Natural killer cell treated with Interleukin-12 subunit alpha and Interleukin-12 subunit beta and Interleukin-15 and Interleukin-18, amount 100 ng/mL, for 72 hours (primary cell): ENCODE measurements at places on chromosomes 11 and 22. TPM values are rescaled to one million over a fixed set of nuclear protein-coding genes. Genes with fewer than 3 reads are reported as not detected.
A peak's percentile ranks its signal among the peaks of the same experiment; 100 is the strongest.

DNA sequence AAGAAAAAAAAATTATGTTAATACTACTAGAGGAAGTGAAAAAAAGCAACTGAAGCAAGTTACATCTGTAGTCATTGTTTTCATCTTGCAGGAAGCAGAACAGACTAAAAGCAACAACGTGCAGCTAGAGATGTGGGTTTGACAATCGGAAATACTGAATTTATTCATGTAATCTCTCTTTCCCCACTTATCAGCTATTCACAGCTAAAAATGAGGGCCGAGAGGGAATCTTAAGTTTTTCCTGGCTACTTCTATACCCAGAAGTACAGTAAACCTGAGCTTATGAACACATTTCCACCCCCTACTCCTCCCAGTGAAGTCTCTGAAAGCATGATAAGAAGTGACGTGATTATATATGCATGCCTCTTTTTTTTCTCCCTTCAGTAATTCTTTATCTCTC lies 116.5 kb downstream of the SPON1 start:
- no peak for DNase-seq

DNA sequence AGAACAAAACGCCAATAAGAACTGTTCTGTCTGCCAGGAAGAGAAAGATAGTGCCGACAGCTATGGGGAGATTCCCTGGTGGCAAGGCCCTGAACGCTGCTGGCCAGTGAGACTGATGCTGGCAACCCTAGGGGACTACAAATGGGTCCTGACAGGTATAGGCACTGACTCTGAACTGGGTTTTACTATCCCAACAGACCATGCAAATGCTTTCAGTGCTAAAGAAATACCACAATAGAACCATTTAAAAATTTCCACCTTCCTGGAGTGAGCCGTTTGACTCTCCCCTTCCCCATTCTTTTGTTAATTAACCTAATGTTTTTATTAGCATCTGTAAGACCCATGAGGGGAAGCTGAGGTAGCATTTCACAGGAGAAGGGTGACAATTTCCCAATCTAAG lies 25.7 kb downstream of the USP28 start:
- DNase-seq, result no peak

DNA sequence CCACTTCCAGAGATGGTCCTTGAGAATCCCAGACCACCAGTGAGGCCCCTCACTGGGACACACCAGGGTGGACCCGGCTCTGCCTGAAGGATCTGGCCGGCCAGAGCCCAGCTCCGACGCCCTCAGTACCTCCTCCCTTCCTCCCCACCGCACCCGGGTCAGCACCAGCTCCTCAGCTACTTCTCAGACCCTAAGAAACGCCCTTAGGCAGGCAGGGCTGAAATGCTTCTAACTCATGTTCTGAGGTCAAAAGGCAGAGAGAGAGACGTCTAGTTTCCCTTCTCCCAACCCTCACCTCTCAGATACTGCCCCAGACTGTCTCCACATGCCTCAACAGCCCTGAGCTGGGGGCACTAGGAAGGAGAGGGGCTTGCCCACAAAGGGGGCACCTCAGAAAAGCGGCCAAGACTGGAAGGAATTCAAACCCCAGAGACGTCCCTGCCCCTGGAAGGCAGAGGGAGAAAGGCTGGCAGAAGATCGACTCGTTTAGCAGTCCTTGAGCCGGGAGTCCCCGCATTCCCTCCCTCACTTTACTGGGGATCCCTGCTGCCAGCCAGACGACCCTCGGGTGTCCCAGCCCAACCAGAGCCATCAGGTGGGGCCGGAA lies 539 bp downstream of the USH1C start:
- no peak for DNase-seq

DNA sequence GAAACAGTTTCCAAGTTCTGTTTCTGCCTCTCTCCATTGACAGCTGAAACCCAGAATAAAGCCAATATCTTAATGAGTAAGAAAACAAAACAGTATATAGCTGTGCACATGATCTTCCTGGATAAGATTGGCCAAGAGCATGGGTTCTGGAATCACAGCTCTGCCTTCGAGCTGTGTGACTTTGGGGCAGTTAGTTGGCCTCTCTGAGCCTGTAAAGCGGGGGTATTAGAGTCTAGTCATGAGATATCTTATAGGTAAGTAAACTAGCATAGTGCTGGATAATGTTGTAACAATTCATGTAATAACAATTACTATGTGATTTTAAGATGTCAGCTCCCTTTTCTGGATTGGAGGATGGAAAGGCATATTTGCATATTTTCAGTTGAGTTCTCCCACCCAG lies 73.5 kb downstream of the TRAF6 start:
- DNase-seq, result no peak

- no peak for DNase-seq
Measured at GRCh38 chr11:86717817-86718501, 45.5 kb upstream of the ME3 start.

- no peak for DNase-seq
Measured at GRCh38 chr11:120563703-120564572, 52.4 kb downstream of the GRIK4 start.

- no peak for DNase-seq
Measured at GRCh38 chr11:115924744-115925567, 420.7 kb upstream of the CADM1 start.

DNA sequence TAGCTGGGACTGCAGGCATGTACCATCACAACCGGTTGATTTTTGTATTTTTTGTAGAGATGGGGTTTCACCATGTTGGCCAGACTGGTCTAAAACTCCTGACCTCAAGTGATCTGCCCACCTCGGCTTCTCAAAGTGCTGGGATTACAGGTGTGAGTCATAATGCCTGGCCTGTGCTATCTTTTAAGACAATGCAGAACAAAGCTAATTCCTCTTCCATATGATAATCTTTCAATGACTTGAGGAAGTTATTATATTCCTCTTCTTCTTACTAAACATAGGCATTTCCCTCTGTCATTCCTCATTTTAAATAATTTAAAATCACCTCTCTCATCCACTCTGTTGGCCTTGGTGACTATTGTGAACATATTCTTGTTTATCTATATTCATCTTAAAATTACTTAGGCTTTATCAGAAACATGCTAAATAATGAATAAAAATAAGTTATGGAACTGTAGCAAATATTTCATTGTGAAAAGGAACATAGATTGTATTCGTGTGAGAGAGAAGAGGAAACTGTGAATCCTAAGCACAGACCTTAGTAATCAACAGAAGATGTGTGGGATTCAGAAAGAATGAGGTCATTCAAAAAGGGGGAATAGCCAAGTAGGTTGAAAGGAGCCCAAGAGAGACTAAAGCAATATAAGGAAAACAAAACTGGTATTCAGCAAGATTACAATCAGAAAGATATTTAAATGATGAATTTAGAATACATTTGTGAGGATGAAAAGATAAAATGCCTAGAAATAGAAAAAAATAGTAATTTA lies 269.4 kb downstream of the TTC28 start:
- DNase-seq, result no peak

DNA sequence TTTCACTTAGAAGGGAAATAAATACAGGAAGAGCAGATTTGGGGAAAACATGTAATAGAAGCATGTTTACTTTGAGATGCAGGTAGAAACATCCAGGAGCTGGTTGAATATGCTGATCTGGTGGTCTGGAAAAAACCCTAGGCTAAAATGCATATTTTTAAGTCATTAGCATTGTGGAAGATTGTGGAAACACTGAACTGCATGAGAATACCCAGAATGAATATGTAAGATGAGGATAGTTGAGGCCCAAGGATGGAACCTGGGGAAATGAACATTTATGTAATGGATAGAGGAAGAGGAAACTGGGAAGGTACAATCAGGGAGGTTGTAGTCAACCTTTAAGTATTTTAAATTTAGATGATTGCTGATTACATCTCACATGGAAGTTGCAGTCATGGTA lies 269.4 kb downstream of the DDX10 start:
- no peak for DNase-seq

DNA sequence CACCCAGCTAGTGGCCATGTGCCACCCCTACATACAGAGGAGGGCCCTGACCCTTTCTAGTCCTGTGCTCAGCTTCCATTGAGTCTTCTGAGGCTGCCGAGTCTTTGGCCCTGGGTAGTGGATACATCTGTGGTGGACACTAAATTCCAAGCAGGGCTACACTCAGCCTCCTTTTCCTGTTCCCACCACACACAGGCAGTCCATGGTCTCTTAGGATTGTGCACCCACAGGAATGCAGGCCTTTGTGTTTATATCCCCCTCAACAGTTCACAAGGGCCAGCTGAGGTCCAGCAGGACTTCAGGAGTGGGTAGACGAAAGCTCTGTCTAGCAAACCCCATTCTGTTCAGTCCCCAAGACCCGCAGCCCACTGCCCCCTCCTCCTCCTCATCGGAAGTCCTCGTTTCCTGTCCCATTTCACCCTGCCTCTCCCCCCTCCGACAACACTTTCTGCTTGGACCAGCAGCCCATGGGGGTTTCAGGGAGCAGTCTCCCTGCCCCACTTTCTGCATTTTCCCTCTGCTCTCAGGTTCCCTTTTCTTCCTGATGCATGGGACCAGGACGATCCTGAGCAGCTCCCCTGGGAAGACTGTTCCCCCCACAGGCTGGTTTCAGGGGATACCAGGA lies 91.8 kb downstream of the SWAP70 start:
- DNase-seq, result no peak

DNA sequence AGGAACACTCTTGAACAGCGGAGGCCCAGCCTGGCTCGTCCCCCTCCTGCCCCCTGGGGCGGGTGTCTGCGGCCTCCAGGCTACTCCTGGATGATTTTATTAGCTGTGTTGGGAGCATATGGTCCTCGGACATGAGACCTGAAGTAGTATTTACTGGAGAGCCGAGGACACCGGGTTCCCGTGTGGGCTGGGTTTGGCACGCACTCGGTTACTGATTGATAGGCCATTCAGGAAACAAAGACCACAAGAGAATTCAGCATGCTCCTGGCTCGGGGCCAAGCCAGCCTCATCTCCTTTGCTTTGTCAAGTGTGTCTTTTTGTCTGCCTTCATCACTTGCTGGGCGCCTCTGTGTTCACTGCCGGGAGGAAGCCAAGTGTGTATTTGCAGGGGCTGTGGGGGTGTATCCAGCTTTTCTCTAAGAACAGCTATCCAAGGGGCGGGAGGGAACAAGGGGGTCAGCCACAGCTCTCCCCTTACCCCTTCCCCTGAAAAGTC lies 9.7 kb downstream of the FXYD2 start:
- DNase-seq, result peak; percentile 83

- no peak for DNase-seq
Measured at GRCh38 chr11:78654866-78655265, 80.2 kb upstream of the NARS2 start.

GGTLC2 gene
- not detected for total RNA-seq

SMTNL1 gene
- total RNA-seq, result not detected
